ENCODE measurements at places on chromosomes 12 and 14. TPM values are rescaled to one million over a fixed set of nuclear protein-coding genes. Genes with fewer than 3 reads are reported as not detected.

Gene JPH4
- 3.6 TPM for polyA plus RNA-seq

Gene KCNJ8
- 5.6 TPM for polyA plus RNA-seq

Gene FMNL3
- 6.3 TPM for polyA plus RNA-seq

GRCh38 chr12:107241411-107241810 lies 148.1 kb upstream of the CRY1 start:
- DNase-seq: no peak

Gene BMP4
- 9.9 TPM for polyA plus RNA-seq

- DNase-seq: no peak
Measured at GRCh38 chr12:115891556-115892164, 385.8 kb downstream of the MED13L start.

- no peak for DNase-seq
Measured at GRCh38 chr12:63753743-63754142, 26.0 kb upstream of the RXYLT1 start.

- no peak for DNase-seq
Measured at GRCh38 chr12:28645891-28646290, 455.6 kb downstream of the CCDC91 start.

- DNase-seq: peak; percentile 56
Measured at GRCh38 chr14:24147761-24148428, 597 bp downstream of the RNF31 start.

DNA sequence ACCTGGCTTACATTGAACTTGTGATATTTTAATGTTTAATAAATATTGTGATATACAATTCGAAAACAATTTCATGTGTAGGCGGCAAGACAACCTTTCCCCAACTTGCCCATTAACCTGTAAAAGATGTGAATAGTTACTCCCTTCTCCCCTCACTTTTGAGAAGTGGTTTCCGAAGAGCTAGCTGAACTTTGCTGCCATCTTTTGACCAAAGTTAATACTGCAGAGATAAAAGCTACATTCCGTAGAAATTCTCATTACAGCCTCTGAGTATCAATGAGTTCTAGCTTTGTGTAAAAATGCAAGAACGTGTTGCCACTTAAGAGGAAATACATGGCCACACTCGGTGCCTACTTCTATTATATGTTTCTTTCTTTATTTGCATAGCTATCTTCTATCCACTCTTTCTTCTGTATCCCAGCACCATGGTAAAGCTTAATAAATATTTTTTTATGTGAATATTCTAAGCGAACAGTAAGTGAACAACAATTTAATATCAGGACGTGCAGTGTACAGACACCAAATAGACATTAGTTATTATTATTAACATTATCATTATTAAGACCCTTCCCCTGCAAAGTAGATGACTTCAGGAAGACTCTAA lies 105.1 kb upstream of the TMEM260 start:
- peak; percentile 65 for DNase-seq

- DNase-seq: no peak
Measured at GRCh38 chr12:88805692-88806091, 225.4 kb upstream of the KITLG start.

Gene TMED8
- polyA plus RNA-seq: 6.7 TPM

- no peak for DNase-seq
Measured at GRCh38 chr12:122615780-122616179, 87.4 kb downstream of the HCAR2 start.

GRCh38 chr12:116226026-116226425 lies 51.5 kb downstream of the MED13L start:
- no peak for DNase-seq

DNA sequence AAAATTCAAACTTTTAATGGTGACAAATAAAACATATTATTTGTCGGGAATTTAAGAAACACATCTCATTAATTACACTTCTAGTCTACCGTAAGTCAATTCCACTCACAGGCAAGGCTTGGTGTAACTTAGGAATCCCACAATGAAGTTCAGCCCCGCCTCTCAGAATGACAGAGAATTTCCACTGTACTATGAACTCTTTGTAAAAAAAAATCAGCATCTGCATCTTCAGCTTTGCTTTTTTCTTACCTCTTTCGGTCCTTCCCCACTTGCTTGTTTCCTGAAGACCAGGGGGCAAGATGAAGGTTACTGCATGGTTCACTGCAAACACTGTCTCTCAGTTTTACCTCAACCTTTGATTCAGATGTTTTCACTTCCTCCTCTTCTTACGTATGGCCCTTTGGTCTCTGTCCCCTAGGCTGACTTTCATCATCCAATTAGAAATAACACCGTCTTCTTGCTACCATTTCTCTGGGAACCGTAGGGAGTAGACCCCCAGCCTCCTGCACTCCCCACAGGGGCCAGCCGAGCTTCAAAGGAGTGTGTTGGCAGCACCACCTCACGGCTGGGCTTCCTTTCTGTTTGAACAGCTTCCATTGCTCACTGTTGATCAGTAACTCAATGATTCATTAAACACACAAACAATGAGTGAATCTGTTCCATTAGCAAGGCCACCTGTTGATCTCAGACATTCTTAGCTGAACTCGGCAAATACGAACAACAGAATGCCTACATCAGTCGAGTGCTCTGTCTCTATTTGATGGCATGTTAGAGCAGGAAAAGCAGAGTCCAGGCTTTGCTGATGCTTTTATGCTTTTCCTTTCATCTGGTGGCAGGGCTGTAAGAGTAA lies 343.0 kb downstream of the BMP4 start:
- peak; percentile 65 for DNase-seq

Gene SLC5A8
- 2.7 TPM for polyA plus RNA-seq

DNA sequence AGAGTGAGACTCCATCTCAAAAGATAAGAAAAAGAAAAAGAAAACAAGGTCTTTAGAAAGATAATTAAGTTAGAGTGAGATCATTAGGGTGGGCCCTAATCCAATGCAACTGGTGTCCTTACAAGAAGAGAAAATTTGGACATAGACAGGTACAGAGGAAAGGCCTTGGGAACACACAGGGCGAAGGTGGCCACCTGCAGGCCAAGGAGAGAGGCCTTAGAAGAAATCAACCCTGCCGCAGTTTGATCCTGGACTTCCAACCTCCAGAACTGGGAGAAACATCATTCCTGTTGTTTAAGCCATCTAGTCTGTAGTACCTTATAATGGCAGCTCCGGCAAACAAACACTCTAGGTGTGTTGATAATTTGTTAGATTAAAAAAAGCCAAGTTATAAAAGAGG lies 491.9 kb downstream of the MED13L start:
- DNase-seq: no peak

Gene RASSF9
- polyA plus RNA-seq: 1.0 TPM

GRCh38 chr12:44876544-44877410 lies 662 bp upstream of the NELL2 start:
- DNase-seq: peak; percentile 82

- no peak for DNase-seq
Measured at GRCh38 chr12:45727980-45728629, 1.4 kb upstream of the ARID2 start.

- no peak for DNase-seq
Measured at GRCh38 chr12:45273717-45274271, 57.9 kb downstream of the ANO6 start.

DNA sequence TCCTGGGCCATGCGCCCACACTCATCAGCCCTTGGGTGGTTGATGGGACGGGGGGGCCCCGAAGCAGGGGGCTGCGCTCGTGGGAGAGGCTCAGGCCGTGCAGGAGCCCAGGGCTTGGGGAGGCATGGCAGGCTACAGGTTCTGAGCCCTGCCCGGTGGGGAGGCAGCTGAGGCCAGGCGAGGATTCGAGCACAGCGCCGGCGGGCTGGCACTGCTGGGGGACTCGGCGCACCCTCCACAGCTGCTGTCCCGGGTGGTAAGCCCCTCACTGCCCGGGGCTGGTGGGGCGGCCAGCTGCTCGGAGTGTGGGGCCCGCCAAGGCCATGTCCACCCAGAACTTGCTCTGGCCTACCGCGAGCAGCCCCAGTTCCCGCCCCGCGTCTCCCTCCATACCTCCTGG lies 295.8 kb upstream of the SEL1L start:
- no peak for DNase-seq

- no peak for DNase-seq
Measured at GRCh38 chr14:23561259-23561658, 5.2 kb downstream of the THTPA start.

DNA sequence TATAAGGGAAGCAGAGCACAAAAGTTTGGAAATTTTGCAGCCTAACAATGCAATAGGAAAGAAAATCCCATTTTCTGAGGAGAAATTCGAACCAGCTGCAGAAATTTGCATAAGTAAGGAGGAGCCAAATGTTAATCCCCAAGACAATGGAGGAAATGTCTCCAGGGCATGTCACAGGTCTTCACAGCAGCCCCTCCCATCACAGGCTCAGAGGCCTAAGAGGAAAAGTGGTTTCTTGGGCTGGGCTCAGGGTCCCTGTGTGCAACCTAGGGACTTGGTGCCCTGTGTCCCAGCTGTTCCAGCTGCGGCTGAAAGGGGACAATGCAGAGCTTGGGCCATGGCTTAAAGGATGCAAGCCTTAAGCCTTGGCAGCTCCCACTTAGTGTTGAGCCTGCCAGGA lies 190.0 kb downstream of the MDGA2 start:
- DNase-seq: no peak

DNA sequence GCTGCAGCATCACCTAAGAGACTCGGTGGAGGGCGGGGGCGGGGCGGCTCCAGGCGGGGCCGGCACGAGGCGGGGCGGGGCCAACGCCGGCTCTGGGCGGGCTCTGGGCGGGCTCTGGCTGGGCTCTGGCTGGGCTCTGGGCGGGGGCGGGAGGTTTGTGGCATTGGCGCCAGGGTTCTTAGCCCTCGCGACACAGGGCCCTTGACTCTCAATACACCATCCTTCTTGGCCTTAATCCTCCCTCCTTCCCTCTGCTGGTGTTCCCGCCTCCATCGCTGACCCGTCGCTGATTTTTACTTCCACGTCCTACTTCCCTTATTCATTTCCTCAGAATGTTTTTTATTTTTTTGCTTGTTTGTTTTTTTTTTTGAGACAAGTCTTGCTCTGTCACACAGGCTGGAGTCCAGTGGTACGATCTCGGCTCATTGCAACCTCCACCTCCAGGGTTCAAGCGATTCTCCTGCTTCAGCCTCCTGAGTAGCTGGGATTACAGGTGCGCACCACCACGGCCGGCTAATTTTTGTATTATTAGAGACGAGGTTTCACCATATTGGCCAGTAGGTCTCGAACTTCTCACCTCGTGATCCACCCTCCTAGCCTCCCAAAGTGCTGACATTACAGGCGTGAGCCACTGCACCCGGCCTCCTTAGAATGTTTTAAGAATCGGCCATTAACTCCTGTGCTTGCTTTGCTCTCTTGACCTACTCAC lies at the start of gene BLTP3B:
BLTP3B (minus strand) TSS at position 24 of the 709 bp plus-strand sequence. CDS start 239 bp downstream, outside the sequence.
- DNase-seq: peak; percentile 95

DNA sequence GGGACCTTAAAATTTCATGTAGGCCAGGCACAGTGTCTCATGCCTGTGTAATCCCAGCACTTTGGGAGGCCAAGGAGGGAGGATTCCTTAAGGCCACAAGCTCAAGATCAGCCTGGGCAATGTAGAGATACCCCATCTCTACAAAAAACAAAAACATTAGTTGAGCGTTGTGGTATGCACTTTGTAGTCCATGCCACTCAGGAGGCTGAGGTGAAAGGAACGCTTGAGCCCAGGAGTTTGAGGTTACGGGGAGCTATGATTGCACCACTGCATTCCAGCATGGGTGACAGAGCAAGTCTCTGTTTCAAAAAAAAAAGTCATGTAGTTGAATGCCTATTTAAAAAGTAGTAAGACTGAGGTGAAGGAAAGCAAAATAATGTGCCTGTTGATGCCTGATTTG lies 83.5 kb downstream of the TTC6 start:
- no peak for DNase-seq
